T-cell (primary cell): ENCODE measurements at places on chromosomes 1 and 21. TPM values are rescaled to one million over a fixed set of nuclear protein-coding genes. Genes with fewer than 3 reads are reported as not detected.

GRCh38 chr1:219086956-219087469 is 86.7 kb upstream of the LYPLAL1 start:
- DNase-seq: no peak

- DNase-seq: no peak
Observed at GRCh38 chr1:156899956-156900718, 6.6 kb downstream of the PEAR1 start.

GRCh38 chr1:210748796-210749195 is 385.2 kb downstream of the KCNH1 start:
- no peak for DNase-seq

Gene FTCD
- total RNA-seq: 2.3 TPM

Gene FAM163A
- not detected for total RNA-seq

Gene CFAP107
- total RNA-seq: not detected

Gene LCE2B
- not detected for total RNA-seq
